ENCODE measurements at places on chromosomes 16 and 17.
A peak's percentile ranks its signal among the peaks of the same experiment; 100 is the strongest.

- DNase-seq = no peak
Measured at GRCh38 chr17:64773836-64774761, 112.0 kb upstream of the SMURF2 start.

- no peak for DNase-seq
Measured at GRCh38 chr16:21990381-21990944, 10.5 kb downstream of the PDZD9 start.

DNA sequence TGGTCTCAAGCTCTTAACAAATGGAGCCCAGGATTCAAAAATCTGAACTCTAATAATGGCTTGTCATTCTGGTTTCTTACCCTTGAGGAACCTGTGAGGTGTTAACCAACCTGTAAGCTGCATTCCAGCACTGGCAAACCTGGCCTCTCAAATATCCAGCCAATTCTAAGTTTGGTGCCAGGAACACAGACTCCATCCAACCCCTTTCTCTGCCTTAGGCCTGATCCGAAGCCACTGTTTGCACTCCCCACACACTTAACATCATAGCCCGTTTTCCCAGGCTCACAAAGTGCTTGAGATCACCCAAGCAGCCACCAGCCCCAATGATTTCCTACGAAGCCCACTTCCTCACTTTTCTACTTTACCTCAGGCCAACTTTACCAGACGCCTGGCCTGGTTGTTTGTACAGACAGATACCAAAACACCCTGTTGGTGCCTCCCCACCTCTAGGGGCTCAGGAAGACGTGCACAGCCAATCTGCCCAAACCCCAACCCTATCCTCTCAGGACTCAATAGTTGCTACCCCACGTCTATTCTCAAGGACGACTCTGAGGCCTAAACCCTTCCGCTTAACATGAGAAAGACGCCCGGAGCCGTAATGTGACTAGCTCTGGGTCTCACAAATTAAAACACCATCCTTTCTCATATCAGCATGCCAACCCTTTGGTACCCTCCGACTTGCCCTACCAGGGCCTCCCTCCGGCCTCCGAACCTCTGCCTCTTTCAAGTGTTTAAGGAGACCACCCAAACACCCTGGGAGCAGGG is 3.2 kb upstream of the PER1 start:
- peak; percentile 48 for DNase-seq

- DNase-seq = no peak
Measured at GRCh38 chr16:19959736-19960135, 75.1 kb upstream of the GPRC5B start.

DNA sequence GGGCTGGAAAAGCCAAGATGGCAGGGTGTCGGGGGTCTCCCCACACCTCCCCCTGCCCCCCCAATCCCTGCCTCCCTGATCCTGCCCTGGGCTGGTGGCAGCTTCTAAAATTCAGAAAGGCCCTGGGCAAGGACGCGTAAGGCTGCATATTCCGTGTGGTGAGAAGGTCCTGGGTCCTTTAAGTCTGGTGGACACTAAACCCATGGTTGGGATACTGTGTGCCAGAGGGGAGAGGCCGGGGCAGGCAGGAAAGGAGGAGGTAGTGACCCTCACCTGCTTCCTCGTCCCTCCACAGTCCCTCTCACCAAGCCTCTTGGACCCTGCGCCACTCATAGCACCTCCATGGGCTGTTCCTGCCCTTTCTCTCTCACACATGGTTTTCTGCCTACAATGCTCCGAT is 28.8 kb downstream of the PRKAR1A start:
- DNase-seq = no peak

GRCh38 chr17:14355556-14355955 is 54.7 kb downstream of the HS3ST3B1 start:
- DNase-seq = no peak

GRCh38 chr17:28405632-28406472 is at the start of gene SLC46A1:
TSS of gene SLC46A1 (minus strand) at chr17:28406212. CDS start at chr17:28406114, 98 bp downstream.
- DNase-seq = peak; percentile 28

GRCh38 chr17:17994271-17995069 is 21.8 kb downstream of the DRC3 start:
- DNase-seq = peak; percentile 10

GRCh38 chr16:17343028-17343427 is 127.7 kb downstream of the XYLT1 start:
- DNase-seq = peak; percentile 53

DNA sequence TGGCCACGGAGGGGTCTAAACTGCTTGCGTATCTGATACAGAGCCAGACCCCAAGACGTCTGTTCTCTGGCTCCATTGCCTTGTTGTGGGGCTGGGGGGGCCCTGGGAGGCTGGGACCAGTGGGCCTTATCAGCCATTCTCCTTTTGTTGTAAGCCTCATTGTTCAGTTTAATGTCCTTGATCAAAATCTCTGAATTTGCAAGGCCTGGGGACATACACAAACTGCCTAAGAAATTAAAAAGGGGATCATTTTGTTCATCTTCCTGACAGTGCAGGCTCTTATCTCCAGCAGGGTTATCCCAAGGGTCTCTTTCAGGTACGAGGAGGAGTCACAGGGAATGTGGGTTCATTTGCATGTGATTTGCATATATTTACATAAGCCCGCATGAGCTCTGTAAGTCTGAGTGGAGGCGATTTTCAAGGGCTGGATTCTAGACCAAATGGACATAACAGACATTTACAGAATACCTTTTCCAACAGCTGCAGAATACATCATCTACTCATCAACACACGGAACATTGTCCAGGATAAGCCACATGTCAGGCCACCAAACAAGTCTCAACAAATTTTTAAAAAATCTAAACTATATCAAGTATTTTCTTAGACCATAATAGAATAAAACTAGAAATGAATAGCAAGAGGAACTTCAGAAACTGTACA is 269.8 kb downstream of the RBFOX1 start:
- no peak for DNase-seq

DNA sequence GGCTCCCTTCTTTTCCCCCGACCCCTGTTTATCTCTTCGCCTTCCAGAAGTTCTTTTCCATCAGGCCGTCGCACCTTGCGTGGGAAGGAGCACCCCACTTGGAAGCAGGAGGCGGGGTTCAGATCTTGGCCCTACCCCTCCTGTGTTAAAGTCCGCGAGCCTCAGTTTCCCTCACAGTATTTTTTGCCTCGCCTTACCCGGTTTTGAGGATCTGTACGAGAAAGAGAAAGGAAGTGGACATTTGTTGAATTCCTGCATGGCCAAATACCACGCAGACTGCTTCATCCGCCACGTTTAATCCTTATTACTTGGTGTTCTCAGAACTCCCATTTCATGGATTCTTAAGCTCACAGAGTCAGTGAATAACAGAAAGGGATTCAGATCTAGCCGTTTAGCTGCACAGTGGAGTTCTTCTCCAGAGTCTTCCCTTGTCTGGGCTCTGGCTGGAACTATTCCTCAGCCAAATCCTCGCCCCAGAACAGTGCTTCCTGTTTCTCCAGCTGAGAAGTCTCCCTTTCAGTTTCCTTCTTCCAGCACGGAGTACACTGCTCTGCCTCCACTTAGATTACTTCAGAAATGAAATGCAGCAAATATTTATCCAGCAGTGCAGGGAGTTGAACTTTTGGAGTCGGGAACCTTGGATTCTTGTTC is 590 bp downstream of the TMEM219 start:
- DNase-seq = no peak

- DNase-seq = no peak
Measured at GRCh38 chr17:66661411-66662256, 173.3 kb upstream of the CACNG5 start.

DNA sequence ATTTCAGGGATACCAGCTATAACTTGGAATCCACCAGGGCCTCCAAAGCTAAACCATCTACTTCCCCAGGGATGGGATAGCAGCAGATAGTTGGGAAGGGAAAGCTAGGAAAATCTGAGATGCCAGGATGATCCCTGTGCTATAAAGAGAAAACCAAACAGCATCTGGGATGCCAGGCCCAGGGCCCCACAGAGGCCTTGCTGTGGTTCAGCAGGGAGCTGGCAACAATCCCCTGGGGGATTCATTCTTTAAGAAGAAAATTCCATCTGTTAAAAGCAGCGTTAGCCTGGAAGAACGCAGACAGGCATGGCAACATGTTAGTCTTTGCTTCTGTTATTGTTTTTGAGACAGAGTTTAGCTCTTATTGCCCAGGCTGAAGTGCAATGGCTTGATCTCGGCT is 16.6 kb downstream of the MYO18A start:
- no peak for DNase-seq

DNA sequence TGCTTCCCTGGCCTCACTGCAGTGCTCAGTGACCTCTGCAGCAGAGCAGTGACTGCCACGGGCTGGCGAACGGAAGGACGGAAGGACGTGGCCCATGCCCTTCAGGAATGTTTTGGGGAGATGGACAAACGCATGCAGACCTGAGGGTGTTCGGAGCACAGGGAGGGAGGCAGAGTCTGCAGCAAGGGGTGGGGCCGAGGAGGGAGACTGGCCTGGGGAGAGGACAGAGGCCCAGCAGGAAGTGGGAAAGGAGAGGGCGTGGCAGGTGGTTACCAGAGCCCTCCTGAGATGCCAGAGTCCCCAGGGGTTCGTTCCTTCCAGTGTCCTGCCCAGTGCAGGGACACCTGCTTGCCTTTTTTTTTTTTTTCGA is 21.9 kb downstream of the ADORA2B start:
- no peak for DNase-seq

GRCh38 chr16:19864566-19864965 is 20.1 kb downstream of the GPRC5B start:
- no peak for DNase-seq

DNA sequence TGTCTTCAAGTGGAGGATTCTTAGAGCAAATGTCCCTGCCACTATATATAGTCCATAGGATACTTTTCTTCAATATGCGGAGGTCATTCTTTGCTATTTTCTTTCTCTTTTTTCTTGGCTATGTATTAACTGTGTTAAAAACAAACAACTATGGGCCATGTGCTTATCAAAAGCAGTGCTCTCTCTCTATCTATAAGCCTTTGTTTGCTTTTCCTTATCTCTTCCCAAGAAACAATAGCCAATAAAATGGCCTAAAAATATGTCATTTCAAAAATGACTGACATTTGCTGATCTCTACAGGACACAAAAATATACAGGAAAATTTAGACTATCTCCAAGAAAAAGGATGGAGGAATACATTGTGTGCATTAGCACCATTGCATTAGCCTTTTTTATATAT is 212.1 kb downstream of the MAF start:
- no peak for DNase-seq

DNA sequence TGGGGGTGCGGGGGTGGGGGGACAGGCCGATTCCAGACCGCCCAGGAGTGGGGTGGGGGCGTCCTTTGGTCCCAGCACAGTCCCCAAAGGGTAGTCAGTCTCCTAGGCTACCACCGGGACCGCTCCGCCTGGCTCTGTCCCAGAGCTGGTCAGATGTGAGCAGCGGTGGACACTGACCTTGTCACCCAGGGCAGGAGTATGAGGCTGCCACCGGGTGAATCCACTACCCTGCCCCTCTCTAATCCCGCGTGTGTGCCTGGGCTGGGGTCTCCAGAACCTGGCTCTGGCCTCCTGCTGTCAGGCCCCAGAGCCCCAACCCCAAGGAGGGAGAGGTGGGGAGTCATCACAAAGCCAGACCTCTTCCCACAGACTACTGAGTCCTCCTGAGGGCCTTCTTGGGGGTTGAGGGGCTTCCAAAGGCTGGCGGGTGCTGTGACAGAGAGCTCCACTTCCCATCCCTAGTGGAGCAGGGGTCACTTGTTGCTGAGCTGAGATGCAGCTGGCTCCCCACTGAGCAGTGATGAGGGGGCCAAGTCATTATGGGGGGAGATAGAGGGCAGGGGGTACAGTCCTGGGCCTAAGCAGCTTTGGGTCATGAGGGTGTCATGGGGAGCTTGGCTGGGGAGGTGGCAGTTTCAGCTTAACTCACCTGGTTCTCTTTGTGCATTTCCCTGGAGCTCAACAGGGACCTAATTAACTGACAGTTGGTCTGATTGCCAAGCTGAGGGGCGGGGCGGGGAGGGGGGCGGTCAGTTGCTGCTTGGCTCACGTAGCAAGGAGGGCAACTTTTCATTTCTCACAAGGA is 1.2 kb downstream of the PPP1R1B start:
- no peak for DNase-seq

DNA sequence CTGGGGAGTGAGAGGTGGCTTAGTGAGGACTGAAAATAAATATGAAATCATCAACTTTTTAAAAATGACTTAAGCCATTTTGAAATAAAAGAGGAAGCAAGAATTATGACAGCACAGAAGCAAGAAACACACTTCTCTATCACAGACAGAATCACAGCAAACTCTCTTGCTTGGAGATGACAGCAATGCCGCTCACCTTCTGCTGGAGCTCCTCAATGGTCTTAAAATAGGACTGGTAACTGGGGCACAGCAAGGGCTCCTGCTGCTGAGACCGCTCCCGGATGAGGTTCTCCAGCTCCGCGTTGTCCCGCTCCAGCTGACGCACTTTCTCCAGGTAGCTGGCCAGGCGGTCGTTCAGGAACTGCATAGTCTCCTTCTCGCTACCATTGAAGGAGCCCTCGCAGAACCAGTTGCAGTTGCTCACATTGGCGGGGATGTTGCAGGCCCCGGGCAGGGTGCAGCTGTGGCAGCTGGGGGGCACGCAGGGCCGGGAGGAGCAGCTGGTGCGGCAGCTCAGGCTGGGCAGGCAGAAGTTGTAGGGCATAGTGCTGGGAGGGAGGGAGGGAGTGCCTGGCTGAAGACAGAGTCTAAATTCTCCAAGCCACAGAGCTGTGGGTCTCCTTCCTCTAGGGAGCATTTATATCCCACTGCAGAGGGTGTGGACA is at the start of gene KRT31:
Gene KRT31 (minus strand): TSS at position 613 of the 665 bp plus-strand sequence. CDS start 69 bp downstream, at position 544.
- no peak for DNase-seq

- DNase-seq = no peak
Measured at GRCh38 chr17:14919094-14919493, 346.0 kb downstream of the PMP22 start.

DNA sequence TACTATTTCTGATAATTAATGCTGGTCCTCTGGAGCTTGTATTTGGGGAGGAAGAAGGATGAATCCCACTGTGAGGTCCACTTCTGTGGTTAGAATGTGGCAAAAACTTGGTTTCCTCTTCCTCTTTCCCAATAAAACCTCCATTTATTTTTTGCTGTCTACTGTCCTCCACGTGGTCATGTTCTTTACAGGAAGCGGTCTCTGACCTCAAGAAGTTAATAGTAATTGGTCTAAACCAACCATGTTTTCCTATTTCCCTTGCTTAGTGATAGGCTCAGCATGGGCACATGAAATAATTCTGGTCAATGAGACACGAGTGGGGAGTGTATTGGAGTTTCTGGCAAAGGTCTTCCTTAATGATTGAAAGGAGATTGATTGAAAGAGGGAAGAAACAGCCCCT is 33.9 kb downstream of the CHP2 start:
- no peak for DNase-seq

DNA sequence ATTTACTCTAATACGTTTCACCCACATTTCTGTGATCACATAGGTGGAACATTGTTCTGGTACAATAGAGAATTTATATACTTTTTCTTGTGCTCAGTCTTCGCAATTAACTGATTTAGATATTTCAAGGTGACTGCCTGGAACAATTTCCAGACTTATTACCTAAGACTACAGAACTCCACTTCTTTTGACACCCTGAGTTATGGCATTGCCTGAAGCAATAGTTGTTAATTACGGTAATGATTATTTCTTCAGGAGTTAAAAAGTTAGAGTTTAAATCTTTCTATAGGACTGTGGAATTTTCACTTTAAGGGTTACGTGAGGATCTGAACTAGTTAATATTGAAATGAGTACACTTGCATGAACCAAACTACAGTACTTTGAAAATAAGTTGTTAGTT is 74.8 kb downstream of the MAP2K6 start:
- DNase-seq = no peak

Data from CD4-positive, alpha-beta T cell treated with Interferon alpha-2 for 1 hour (primary cell).